ENCODE measurements at places on chromosomes 13 and 19. TPM values are rescaled to one million over a fixed set of nuclear protein-coding genes. Genes with fewer than 3 reads are reported as not detected.
A peak's percentile ranks its signal among the peaks of the same experiment; 100 is the strongest.

Gene PPP1R12C
- 90.4 TPM for total RNA-seq

Gene CARM1
- total RNA-seq, result 42.1 TPM

Gene PLK5
- not detected for total RNA-seq

Gene PSG1
- 1.4 TPM for total RNA-seq

Gene INAFM1
- total RNA-seq, result 0.51 TPM

Gene FUT1
- not detected for total RNA-seq

Gene PRODH2
- not detected for total RNA-seq

Gene ZNF99
- under 0.01 TPM for total RNA-seq

Gene ZNF808
- total RNA-seq, result 16.1 TPM

Gene FREM2
- total RNA-seq, result not detected

Gene DACT3
- 1.7 TPM for total RNA-seq

GRCh38 chr13:51848674-51849073 is 3.7 kb upstream of the TMEM272 start:
- DNase-seq, result peak; percentile 20

DNA sequence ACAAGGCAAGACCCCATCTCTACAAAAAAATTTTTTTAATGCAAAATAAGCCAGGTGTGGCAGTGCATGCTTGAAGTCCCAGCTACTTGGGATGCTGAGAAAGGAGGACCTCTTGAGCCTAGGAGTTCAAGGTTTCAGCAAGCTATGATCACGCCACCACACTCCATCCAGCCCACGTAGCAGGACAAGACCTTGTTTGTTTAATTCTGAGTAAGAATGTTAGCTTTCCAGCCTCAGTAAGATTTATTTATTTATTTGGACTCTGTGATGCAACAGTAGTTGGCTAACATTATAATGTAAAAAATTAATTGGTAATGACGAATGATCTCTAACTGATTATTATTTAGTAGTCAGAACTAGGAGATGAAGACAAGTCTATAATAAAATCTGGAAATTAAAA is 23.3 kb downstream of the N4BP2L2 start:
- no peak for DNase-seq

- no peak for DNase-seq
Observed at GRCh38 chr19:4654437-4655361, 15.4 kb downstream of the TNFAIP8L1 start.

DNA sequence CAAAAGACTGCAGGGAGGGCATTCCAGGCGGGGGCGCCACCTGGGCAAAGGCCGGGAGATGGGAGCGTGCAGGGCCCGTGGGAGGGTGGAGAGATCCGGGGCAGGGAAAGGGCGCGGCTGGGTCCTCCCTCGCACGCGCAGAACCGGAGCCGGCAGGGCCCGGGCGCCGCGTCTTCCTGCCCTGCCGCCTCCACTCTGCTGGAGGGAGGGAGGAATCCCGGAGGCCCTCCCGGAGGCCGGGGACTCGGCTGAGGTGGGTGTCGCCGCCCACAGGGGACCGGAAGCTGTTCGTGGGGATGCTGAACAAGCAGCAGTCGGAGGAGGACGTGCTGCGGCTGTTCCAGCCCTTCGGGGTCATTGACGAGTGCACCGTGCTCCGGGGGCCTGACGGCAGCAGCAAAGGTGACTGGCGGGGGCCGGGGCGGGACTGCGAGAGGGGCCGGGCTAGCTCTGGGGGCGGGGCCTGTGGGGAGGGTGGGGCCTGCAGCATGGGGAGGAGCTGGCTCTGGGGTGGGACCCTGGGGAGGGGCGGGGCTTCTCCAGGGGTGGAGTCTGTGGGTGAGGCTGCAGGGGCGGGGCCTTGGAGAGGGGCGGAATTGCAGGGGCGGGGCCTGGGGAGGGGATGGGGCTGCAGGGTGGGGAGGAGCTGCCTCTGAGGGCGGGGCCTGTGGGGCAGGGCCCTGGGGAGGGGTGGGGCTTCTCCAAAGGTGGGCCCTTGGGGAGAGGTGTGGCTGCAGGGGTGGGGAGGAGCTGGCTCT is 51.3 kb downstream of the CELF5 start:
- peak; percentile 33 for DNase-seq

DNA sequence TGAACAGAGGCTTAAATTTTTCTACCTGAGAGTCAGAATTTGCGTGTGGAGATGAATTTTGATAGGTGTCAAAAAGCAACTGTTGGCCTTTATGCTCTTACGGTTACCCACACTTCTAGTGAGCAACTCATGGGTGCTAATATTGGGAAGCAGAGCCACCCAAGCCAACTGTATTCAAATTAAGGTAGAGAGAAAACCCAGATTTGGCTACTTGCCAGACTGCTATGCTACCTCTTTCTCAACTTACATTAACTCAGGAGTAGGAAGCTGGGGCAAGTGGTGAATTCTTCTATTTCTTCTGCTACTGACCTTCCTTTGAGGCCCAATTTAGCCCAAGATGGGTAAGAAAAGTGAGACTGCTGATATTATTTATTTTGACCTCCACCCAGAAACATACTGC is 83.9 kb downstream of the OLFM4 start:
- no peak for DNase-seq

GRCh38 chr13:45711951-45712350 is 9.8 kb downstream of the CBY2 start:
- DNase-seq, result no peak

DNA sequence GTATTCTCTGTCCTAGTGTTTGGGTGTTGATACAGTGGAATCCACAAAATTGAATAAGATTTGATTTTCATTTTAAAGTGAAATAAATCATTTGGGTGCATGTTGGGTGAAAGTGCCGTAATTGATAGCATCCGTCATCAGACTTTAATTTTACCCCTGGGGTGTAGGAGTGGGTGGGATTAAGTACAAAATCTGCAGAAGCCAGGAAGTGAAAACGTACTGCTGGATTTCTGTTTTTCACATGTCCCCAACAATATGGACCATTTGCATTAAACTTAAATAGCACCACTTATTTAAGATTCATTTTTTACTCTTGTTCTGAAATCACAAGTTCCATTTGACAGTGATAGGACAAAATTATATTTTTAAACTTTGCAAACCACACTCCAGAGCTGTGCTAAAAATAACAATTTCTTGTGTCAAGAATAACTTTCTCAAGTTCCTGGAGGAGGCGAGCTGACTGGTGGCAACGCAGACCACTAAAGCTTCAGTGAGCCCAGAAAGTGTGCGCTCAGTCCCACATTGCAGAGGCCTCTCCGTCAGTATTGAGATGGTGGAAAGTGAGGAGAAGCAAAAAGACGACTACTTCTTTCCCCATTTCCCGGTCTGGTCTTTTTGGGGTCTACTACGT is 71.3 kb downstream of the ARHGEF7 start:
- no peak for DNase-seq

DNA sequence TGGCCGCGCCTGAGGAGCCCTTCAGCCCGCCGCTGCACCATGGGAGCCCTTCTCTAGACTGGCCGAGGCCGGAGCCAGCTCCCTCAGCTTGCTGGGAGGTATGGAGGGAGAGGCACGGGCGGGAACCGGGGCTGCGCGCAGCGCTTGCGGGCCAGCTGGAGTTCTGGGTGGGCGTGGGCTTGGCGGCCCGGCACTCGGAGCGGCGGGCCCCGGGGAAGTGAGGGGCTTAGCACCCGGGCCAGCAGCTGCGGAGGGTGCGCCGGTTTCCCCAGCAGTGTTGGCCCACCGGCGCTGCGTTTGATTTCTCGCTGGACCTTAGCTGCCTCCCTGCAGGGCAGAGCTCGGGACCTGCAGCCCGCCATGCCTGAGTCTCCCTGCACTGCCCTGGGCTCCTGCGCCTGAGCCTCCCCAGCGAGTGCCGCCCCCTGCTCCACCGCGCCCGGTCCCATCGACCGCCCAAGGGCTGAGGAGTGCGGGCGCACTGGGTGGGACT is 1890.0 kb upstream of the PCDH20 start:
- DNase-seq, result no peak

DNA sequence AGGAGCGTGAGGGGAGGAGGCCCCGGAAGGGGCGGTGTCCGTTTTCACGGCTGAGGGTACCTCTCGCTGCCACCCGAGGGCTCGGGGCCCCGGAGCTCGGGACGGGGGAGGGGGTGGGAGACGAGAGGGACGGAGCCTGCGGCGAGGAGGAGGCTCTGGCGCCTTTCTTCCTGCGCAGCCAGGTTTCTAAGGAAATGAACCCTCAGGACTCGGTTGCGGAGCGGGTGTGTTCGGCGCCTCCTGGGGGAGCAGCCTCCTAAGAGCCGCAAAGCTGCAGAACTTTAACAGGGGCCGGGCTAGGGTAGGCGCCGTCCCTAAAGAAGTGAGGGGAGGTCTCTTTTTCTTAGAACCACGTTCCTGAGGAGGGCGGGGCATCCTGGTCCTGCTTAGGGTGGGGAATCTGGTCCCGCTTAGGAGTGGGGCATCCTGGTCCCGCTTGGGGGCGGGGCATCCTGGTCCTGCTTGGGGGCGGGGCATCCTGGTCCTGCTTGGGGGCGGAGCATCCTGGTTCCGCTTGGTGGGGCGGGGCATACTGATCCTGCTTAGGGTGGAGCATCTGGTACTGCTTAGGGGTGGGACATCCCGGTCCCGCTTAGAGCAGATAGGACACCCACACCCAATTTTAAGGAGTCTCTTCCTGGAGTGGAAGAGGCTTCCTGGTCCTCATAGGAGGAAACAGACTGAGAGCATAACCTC is 6.2 kb downstream of the SYT5 start:
- peak; percentile 72 for DNase-seq

- DNase-seq, result peak; percentile 19
Observed at GRCh38 chr13:59982631-59983382, 180.9 kb downstream of the DIAPH3 start.

- no peak for DNase-seq
Observed at GRCh38 chr13:102233566-102234208, 168.2 kb downstream of the FGF14 start.

DNA sequence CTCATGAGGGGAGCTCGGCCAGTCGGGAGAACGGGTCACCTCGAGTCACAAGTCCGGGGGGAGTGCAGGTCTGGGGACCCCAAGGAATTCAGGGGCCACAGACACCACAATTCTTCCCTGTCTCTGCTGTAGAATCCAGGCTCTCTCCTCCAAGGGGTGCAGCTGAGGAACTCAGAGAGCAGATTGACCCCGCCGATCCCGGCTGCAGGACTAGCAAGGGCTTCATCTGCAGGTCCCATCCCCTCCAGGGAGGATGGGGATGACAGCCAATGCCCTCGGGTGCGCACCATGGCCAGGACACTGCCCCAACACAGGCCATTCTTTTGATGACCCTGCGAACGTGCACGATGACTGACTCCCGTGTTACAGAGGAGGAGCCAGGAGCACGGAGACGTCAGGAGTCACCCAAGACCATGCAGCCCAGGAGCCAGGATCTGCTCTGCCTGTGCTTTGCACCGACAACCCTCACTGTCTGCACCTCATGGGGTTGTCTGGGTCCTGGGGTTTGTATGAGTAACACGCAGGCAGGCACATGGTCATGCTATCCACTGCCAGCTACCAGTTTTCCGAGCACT is 48.5 kb upstream of the TUBGCP3 start:
- DNase-seq, result no peak

GRCh38 chr19:18297308-18297707 is 15.9 kb upstream of the JUND start:
- DNase-seq, result no peak

- DNase-seq, result no peak
Observed at GRCh38 chr13:99980824-99981734, 505 bp upstream of the ZIC2 start.

DNA sequence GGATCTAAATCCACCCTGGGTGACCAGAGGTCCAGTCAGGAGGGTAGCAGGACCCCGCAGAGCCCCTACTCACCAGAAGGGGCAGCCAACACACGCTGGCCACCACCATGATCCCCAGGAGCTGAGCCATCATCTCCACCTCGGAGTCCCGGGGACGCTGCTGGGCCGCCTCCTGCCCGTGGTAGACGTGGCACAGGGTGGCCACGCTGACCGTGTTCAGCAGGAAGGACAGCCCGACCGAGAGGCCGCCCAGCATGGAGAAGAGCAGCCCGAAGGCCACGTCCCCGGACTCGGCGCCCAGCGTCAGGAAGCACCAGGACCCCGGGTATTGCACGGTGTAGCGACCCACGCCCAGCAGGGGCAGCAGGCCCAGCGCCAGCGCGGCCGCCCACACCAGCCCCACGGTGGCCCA is 6.9 kb downstream of the TBXA2R start:
- no peak for DNase-seq

- DNase-seq, result no peak
Observed at GRCh38 chr19:49064768-49065611, at the start of gene NTF4. Gene NTF4, minus strand, starts transcription at chr19:49064818. Its CDS starts 2,821 bp downstream, at chr19:49061997.

- no peak for DNase-seq
Observed at GRCh38 chr13:99385940-99386339, 78.7 kb upstream of the GPR183 start.

- no peak for DNase-seq
Observed at GRCh38 chr13:103276775-103277498, 210.7 kb upstream of the SLC10A2 start.

Data from LHCN-M2 (cell line).